CD4-positive, alpha-beta T cell treated with Interleukin-4 for 1 hour (primary cell): ENCODE measurements at places on chromosomes 11 and 22.
A peak's percentile ranks its signal among the peaks of the same experiment; 100 is the strongest.

DNA sequence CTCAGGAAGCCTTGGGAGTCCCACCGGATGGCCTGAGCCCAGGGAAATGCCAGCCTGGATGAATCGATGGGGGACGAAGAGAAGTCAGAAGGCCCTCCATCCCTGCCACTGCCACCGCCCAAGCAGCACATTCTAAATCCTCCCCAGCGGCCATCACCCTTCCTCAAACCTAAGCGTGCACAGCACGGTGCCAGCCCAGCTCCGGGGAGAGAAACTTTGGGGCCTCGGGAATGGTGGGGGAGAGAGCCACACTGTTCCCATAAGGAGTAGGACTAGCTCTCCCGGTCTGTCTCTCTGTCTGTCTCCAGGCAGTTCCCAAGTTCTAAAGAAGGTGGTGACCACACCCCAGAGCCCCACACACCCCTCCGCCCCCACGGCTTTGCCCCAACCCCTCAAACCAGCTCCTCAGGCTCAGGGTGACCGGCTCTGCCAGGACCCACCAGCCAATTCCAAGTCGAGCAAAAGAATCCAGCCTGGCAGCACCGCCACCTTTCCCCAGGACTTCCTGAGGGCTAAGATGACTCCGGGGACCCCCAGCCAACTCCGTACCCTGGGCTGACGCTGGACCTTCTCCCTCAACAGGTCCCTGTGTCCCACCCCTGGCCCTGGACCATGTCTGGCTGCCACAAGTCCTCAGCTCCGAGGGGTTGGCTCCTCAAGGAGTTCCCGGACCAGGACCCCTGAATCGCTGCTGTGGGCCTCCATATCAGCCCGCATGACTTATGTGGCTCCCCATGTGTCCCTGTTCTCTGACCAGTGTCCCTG, 2.7 kb downstream of the AHNAK start:
- peak; percentile 42 for DNase-seq

GRCh38 chr11:11867720-11868119, 25.9 kb downstream of the USP47 start:
- no peak for DNase-seq

DNA sequence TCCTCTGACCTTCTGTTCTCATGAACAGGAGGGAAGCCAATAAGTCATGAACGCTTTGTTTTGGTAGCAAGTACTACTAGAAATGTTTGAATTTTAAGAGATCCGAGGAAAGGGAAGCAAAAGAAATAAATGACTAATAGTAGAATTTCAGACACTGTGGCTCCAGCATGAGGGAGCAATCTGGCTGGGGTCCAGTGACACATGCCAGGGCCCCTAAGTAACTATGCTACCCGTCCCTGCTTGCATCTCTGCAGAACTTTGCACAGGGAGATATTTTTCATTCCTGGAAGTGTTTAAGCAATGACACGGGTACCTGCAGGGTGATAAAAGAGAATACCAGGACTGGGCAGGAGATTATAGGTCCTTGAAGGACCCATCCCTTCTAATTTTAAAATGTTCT, 7.3 kb upstream of the ADAMTS8 start:
- DNase-seq = no peak

- no peak for DNase-seq
These were observed 12.4 kb downstream of the C1QTNF6 start for GRCh38 chr22:37175414-37176281.

DNA sequence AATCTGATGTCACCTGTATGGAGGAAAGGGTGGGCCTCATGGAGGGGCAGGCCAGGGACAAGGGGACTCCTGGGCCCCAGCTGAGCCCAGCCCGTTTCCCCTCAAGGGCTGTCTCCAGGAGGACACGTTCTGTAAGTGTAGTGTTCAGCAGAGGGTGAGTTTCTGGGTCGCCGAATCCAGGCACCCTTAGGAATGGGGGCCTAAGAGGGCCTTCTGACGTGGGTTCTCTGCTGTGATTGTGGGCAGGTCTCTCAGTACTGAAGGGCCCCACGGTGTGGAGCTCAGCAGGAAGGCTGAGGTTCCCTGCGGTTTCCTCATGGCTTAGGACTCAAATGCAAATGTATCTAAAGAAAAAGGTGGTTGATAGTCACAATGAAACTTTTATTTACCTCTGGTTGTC, 6.5 kb downstream of the PTDSS2 start:
- peak; percentile 52 for DNase-seq

DNA sequence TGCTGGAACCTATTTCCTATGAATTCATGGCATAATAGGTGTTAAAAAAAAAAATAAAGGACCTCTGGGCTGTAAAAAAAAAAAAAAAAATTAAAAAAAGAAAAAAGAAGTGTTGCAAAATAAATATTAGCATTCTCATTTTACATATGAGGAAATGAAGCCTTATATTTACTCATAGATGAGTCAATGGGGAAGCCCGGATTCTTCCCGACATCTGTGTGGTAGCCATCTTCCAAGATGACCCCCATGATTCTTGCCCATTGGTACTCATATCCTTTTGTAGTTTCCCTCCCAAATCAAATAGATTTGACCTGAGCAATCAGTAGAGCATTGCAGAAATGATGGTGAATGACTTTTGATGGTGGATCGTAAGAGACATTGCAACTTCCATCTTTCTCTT, 3.0 kb upstream of the SWAP70 start:
- no peak for DNase-seq

DNA sequence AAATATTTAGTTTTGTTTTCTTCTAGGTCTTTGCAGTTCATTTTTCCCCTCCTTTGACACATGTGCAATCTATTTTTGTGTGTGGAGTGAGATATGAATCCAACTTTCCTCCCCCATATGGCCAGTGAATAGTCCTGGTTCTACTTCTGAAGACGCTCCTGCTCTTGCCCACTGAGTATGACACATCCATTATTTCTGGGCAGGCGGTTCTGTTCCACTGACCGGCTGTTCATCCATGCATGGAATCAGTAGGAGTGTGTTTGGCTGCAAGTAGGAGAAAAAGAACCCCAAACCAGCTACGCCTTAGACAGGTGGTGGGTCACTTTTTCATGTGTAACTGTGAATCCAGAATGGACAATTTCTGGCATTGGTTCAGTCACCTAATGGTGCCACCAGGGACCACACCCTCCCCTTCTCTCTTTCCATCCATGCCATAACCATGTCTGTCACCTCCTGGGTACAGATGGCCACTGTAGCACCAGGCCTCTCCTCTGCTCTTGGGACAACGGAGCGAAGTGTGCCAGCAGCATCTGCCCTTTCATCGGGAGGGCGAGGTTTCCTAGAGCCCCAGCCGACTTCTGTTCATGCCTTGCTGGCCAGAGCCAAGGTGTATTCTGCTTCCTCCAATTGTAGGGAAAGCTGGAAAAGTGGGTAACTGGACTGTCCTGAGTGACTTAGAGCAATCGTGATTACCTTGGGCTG, 67.4 kb upstream of the SLC22A12 start:
- DNase-seq = no peak
